GM13977 (cell line): ENCODE measurements at places on chromosomes 13 and 19.

GRCh38 chr19:19459073-19459472 is 53.6 kb downstream of the GATAD2A start:
- DNase-seq: peak; percentile 66

GRCh38 chr13:70310396-70311119 is 202.3 kb upstream of the KLHL1 start:
- DNase-seq: no peak

DNA sequence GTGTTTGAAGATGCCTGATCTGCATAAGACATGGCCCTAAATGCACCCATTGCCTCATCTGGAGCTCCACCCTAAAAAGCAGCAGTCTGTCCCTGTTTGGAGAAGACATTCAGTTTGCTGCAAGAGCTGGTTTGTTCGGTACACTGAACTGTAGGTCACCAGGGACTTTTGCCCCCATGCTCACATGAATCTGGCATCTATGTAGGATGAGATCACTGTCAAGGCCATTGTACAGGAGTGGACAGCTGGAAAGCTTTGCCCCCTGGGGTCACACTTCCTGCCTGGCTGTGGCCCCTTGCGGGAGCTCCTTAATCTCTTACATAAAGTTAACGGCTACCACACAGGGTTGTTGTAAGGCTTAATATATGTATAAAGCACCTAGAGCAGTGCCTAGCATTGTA is 73.0 kb downstream of the IPO5 start:
- no peak for DNase-seq

GRCh38 chr19:55111238-55111831 is 6.1 kb downstream of the PPP1R12C start:
- no peak for DNase-seq

- DNase-seq: no peak
These were observed 8.2 kb upstream of the LATS2 start for GRCh38 chr13:21069561-21070004.

DNA sequence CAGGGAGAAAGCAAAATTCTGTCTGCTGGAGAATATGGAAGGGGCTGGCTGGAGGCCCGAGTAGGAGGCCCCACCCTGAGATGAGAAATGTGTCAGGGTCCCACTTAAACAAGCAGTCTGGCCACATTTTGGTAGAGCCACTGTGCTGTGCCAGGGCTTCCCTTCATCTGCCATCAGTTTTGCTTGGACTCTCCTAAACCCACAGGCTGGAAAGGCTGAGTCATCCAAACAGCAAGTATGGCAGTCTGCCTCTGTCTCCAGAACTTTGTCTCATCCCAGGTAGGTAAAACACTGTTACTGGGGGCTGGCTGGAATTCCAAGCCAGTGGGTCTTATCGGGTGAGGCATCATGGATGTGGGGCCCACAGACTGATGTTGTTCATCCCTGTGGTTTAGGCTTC is 1390.6 kb downstream of the UQCRFS1 start:
- DNase-seq: no peak

GRCh38 chr19:47021536-47022139 is 2.0 kb downstream of the NPAS1 start:
- no peak for DNase-seq

- DNase-seq: no peak
These were observed 30.1 kb downstream of the ZAR1L start for GRCh38 chr13:32284927-32285632.

GRCh38 chr19:12956446-12957388 is at the start of gene GADD45GIP1:
TSS of gene GADD45GIP1 (minus strand) at chr19:12957223. CDS start at chr19:12957212, 11 bp downstream.
- DNase-seq: peak; percentile 88

DNA sequence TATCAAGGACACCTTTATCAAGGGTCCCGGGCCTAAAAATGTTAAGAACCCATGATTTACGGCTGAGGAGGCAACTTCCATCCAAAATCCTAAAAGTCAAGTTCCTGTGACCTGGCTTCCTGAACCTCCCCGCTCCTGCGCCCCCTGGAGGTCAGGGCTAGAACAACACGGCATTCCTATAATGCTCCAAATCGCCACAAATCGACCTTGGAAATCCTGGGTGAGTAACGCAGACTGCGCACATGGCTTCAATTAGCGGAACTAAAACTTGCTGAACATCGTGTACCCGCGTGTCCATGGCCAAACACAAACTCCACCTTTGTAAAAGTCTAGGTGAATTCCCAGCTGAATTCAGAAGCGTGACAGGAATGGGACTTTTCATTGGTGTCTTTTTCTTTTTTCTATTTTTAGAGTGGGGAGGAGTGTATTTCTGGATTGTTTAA is 4.3 kb upstream of the C5AR1 start:
- DNase-seq: peak; percentile 45

DNA sequence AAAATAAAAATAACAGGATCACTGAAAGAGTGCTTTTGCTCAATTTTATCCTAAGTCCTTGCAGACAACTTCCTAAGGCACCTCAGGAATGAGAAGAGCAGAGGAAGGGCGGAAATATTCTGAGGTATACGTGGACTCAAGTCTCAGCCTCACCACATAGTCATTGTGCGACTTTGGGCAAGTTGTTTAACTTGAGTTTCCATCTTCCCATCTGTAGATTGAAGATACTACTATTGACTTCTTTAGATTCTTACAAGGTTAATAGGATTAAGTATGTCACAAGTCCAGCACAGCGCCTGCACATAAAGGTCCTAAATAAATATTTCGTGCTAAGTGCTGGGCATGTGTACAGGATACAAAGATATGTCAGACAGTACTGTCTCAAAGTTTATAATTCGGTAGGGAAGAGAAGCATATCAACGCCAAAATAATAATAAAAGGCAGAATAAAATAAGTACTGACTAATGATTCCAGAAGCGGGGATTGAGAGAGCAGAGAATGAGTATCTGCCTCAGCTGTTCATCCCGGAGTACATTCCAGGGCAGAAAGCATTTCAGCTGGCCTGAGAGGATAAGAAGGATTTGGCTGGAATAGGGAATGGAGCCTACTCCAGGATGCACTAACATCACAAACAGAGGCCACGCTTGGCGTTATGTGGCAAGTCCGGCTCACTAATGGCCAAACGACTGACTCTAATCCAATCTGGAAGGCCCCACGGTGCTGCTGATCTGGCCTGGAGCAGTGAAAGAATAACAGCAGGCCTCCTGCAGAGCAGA is 139.7 kb downstream of the FLT1 start:
- no peak for DNase-seq

GRCh38 chr13:26948353-26948752 is 187.8 kb upstream of the GPR12 start:
- no peak for DNase-seq

DNA sequence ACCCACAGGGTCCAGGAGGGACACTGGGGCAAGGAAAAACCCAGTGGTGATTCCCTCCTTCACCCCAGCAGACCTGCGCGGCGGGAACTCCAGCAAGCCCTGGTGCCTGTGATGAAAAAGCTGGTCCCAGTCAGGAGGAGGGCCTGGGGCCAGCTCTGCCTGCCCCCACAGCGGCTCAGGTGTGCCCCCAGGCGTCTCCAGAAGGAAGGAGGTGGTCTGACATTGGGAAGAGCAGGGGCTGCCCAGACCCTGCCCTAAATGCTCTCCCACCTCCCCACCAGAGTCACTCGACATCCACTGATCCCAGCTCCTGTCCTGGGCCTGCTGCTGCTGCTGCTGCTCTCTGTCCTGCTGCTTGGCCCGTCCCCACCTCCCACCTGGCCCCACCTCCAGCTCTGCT is 6.2 kb downstream of the PTH2 start:
- no peak for DNase-seq

GRCh38 chr19:53809518-53810186 is 14.5 kb downstream of the NLRP12 start:
- DNase-seq: no peak
